NCI-H510A treated with DMSO at 0.1 percent for 48 hours (cell line): ENCODE measurements at places on chromosomes 4 and X.

- no peak for DNase-seq
These were observed 146.2 kb downstream of the COL4A6 start for GRCh38 chrX:108292053-108292452.

- no peak for DNase-seq
These were observed 116.1 kb downstream of the FAM53A start for GRCh38 chr4:1567808-1568581.

- no peak for DNase-seq
These were observed 22.9 kb downstream of the ATP5ME start for GRCh38 chr4:650951-651883.

DNA sequence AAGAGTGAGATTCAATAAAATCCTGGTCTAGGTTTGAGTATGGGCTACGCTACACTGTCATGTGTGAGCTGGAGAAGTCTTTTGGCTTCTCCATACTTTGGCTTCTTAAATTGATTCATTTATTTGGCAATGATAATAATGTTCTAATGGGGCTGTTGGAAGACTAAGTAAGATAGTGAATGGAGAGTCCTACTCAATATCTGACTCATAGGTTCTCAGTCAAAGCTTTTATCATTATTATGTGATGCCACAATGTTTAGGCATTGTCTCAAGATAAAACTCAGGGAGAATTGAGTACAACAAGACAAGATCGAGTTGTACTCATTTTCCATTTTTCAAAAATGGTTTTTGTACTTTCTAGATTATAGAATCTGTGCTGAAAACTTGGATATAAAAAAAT, 92.5 kb upstream of the VEGFC start:
- DNase-seq, result no peak

- DNase-seq, result no peak
These were observed 93.6 kb downstream of the RBM47 start for GRCh38 chr4:40536032-40536431.

DNA sequence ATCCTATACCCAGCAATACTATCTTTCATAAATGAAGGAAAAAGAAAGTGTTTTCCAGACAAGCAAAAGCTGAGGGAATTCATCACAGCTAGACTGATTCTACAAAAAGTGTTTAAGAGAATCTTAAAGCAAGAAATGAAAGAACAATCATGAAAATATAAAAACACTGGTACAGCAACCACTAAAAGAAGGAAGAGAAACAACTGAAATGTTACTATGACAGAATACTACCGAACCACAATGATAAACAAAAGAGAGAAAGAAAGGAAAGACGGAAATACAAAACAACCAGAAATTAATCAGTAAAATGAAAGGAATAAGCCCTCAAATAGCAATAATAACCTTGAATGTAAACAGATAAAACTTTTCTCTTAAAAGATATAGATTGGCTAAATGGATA, 110.8 kb upstream of the AFF2 start:
- no peak for DNase-seq

DNA sequence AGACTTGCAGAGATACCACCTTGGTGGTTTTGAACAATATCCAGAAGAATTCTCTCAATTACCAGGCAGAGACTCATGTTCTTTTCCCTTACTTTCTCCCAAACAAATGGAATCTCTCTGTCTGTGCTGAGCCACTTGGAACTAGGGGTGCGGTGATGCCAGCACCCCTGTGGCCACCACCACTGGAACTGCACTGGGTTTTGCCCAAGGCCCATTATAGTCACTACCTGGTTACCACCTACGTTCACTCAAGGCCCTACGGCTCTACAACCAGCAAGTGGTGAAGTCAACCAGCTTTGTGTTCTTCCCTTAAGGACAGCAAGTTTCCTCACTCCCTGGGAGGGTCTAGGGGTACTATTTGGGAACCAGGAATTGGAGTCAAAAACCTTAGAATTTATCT, 1183.7 kb downstream of the FSTL5 start:
- no peak for DNase-seq

DNA sequence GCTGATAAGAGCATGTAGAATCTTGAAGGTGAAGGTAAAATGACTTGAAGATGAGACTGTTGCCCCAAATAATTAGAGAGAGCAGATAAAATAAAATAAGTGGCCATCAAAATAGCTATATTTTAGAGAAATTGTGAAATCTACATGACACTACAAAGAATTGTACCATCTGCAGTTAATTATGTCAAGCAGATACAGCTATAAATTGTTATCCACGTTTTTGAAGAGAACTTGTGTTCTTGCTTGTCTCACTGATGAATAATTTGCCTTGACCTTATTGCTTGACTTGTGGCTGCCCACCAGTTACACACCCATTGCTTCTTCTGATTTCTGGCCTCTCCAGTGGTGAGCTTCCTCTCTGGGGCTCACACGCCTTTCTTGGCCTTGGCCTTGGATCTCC, 75.8 kb upstream of the TNIP3 start:
- no peak for DNase-seq

GRCh38 chr4:141375855-141376254, 155.2 kb downstream of the ZNF330 start:
- DNase-seq, result peak; percentile 18

- no peak for DNase-seq
These were observed 1.8 kb downstream of the LNX1 start for GRCh38 chr4:53589511-53589910.

DNA sequence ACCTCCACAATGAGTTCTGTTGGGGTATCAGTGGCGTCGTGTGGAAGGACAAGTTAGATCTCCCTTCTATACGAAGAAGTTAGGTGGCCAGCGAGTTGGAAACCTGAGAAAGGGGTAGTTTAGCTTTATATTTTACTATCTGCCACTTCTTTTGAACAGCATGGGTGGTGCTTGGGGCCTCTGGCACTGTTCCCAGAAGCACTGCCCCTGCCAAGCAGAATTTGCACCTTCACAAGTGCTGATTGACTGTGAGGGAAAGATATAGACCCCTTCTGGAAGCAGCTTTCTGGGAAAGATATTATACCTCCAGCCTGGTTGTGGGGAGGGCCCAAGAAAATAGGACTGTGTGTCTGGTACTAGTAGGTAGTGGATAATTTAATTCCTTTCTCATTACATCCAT, 246.9 kb downstream of the FBXO8 start:
- peak; percentile 7 for DNase-seq

DNA sequence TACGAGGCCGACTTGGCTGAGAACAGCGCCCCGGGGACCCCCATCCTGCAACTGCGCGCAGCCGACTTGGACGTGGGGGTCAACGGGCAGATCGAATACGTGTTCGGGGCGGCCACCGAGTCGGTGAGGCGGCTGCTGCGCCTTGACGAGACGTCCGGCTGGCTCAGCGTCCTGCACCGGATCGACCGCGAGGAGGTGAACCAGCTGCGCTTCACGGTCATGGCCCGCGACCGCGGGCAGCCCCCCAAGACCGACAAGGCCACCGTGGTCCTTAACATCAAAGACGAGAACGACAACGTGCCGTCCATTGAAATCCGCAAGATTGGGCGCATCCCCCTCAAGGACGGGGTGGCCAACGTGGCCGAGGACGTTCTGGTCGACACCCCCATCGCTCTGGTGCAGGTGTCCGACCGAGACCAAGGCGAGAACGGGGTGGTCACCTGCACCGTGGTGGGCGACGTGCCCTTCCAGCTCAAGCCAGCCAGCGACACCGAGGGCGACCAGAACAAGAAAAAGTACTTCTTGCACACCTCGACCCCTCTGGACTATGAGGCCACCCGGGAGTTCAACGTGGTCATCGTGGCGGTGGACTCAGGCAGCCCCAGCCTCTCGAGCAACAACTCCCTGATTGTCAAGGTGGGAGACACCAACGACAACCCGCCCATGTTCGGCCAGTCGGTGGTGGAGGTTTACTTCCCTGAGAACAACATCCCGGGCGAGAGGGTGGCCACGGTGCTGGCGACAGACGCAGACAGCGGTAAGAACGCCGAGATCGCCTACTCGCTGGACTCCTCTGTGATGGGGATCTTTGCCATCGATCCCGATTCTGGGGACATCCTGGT, 2.4 kb downstream of the PCDH7 start:
- DNase-seq, result no peak

GRCh38 chr4:86354390-86354789, 5.5 kb downstream of the MAPK10 start:
- no peak for DNase-seq

DNA sequence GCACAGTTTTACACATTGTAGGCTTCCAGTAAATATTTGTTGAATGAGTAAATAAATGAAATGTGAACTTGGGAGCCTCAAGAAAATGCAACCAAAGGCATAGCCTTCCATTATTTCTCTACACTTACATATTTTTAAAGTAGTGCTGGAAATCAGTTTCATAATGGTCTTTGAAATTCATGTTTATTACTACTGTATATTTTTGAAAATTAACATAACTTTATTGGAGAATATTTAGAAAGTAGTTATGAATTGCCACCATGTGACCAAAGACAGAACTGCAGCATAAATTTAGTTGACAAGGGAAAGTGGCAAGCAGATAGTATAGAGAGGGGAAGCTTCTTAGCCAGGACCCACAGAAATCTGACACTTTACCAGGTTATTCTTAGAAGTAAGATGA, 6.4 kb downstream of the TCEAL8 start:
- DNase-seq, result peak; percentile 4

DNA sequence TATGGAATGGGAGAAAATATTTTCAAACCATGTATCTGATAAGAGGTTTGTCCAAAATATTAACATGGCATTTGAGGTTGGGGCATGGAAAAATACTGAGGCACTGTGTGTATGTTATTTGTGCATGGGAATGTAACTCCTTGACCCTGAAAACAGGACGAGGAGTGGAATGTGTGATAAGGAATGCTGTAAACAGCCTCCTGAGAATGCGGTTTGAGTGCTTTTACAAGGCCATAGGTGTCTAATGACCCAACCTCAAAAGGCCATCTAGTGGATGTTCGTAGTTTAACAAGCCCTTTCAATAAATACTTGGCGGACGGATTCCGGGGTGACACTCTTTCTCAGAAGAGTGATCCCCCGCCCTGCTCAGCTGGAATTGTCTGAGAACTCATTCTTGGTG, 162.9 kb upstream of the USP9X start:
- DNase-seq, result no peak

DNA sequence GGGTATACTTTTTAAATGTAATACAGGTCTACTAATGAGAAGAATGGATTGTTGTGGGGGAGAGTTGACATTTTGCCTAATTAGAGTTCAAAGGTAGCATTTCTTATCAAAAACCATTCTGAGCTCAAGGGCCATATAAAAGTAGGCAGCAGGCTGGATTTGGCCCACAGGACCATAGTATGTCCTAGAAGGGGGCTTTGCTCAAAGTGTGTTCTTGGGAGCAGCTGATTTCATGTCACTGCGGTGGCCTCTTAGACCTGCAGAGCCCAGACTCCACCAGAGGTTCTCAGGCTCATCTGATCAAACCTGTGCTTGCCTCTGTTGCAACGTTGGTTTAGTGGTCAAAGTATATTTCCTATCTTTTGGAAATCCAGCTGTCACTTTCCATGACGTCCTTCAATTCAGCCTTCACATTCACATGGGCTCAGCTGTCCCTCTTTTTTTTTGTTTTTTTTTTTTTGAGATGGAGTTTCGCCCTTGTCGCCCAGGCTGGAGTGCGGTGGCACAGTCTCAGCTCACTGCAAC, 34.6 kb upstream of the TENM3 start:
- no peak for DNase-seq

DNA sequence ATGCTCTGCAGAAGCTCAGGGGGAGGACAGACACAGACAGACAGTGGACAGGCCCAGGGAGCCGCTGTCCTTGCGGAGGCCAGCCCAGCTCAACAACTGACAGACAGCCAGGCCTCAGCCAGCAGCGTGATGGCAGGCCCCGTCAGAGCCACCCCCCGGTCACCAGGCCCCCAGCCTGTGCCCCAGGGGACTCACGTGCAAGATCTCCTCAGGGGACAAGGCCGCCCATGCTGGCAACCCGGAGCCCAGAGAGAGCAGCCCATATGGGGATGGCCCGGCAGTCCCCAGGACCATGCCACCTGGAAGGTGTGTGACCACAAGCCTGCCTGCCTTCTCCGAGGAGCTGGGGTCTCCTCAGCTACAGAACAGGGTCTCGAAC, 28.0 kb upstream of the MXD4 start:
- no peak for DNase-seq

GRCh38 chr4:187962926-187963325, 32.6 kb upstream of the ZFP42 start:
- no peak for DNase-seq

GRCh38 chrX:47283015-47283771, 50.4 kb downstream of the USP11 start:
- DNase-seq, result peak; percentile 41

GRCh38 chr4:156116991-156117390, 163.3 kb upstream of the CTSO start:
- DNase-seq, result no peak

DNA sequence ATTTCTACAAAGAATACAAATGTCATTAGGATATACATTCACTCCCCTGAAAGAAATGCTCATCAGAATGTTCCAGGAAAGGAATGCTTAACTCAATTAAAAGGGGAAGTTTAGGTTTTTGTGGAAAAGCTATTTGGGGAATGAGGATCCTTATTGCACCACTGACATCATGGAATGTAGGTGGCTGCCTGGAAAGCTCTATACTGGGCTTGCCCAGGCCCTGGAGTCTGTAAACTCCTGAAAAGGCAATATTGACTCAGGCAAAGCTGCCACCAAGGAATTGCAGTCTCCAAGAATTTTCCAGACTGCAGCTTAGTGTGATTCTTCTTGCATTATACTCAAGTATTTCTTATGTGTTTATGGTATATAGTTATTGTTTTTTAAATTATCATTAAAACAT, 15.7 kb downstream of the DAPP1 start:
- DNase-seq, result no peak

DNA sequence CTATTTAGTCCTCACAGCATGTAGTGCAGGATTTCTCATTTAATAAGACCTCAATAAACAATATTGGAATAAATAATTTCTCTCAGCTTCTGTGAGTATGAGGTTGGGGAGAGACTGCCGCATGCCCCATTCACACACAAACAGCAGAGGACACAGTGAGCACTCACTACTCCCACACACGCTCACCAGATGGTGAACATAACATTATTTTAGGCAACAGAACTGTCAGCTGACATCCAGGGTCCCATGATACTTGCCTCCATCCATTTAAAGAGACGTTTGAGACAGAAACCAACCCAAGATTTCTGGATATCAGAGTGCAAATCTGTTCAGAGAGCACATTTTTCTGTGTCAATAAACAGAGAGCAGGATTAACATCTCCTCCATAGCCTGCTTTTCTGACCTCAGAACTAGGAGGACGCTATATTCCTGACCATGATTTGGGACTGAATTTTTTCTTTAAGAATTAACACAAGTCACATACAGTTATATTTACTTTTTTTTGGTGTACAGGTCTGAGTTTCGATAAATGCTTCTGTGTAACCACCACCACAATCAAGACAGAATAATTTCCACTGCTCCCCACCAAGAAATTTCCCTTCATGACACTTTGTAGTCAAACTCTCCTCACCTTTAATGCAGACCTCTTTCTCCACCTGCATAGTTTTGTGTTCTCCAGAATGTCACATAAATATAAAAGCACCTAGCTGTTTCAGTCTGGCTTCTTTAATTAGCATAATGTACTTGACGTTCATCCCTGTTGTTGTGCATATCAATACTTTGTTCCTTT, 16.7 kb downstream of the GPRIN3 start:
- no peak for DNase-seq

- no peak for DNase-seq
These were observed 81.8 kb upstream of the MAGEA4 start for GRCh38 chrX:151830911-151831310.

- no peak for DNase-seq
These were observed 31.4 kb downstream of the GC start for GRCh38 chr4:71752383-71753042.

GRCh38 chr4:101102114-101102742, 245.1 kb downstream of the PPP3CA start:
- DNase-seq, result peak; percentile 9
